ENCODE measurements at places on chromosomes 13 and 19. TPM values are rescaled to one million over a fixed set of nuclear protein-coding genes. Genes with fewer than 3 reads are reported as not detected.
A peak's percentile ranks its signal among the peaks of the same experiment; 100 is the strongest.

ZNF429 gene
- 8.3 TPM for polyA plus RNA-seq

- DNase-seq, result peak; percentile 72
Measured at GRCh38 chr19:3479177-3479833, 1.0 kb downstream of the SMIM24 start.

TMEM38A gene
- 10.7 TPM for polyA plus RNA-seq

DNA sequence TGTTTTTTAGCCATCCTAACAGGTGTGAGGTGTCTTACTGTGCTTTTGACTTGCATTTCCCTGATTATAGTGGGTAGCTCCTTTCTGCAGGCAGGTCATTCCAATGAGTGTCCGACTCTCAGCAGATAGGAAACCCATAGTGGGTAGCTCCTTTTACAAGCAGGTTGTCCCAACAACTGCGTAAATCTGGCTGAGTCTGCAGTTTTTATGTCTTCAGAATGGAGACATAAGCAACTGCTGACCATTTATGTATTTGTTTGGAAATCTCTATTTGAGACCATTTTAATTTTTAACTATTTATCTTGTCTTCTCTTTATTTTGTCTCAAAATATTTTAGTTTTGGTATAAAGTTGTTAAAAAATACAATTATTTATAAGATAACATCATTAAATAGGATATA, 839.4 kb downstream of the SLITRK6 start:
- DNase-seq, result no peak

GRCh38 chr19:7783991-7784423, 21.0 kb downstream of the CLEC4M start:
- DNase-seq, result no peak

PLA2G4C gene
- polyA plus RNA-seq, result 11.0 TPM

- DNase-seq, result no peak
Measured at GRCh38 chr13:35512271-35512920, 35.9 kb upstream of the MAB21L1 start.
